Inflammatory macrophage treated with lipopolysaccharide for 1 hour (primary cell): ENCODE measurements at places on chromosomes 13 and 19.

DNA sequence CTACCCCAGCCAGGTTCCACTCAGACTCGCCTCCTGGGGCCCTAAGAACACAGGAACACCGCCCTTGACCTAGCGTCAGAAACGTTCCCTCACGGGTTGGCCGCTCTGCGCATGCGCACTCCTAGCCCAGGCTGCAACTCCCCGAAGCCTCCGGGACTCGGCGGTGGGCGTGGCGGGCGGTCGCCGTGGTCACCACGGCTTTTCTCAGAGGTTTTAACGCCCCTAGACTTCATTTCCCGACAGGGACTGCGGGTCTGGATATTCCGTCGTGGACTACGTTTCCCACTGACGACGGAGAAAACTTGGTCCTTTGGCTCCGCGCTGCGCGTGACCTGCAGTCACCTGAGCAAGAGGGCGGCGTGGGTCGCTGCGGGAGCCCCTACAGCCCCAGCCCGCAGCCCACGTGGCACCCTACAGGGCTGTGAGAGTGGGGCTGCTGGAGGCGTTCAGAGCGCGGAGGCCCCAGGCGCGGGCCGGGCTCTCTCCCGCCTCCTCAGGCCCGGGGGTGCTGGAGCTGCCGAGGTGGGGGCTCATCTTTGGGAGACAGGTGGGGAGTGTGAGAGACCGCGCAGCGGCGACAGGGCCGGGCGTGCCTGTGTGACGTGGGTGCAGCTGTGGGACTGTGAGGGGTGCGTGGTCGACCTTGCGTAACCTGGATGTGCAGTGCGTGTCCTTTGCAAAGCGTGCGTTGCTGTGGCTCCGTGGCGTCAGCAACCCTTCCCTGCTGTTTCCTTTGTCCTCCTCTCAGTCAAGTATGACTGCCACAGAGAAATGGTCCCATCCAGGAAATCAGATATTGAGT is 38.0 kb upstream of the ZNF573 start:
- no peak for DNase-seq

- DNase-seq: peak; percentile 17
These were observed 17.7 kb downstream of the POLRMT start for GRCh38 chr19:615619-616018.

DNA sequence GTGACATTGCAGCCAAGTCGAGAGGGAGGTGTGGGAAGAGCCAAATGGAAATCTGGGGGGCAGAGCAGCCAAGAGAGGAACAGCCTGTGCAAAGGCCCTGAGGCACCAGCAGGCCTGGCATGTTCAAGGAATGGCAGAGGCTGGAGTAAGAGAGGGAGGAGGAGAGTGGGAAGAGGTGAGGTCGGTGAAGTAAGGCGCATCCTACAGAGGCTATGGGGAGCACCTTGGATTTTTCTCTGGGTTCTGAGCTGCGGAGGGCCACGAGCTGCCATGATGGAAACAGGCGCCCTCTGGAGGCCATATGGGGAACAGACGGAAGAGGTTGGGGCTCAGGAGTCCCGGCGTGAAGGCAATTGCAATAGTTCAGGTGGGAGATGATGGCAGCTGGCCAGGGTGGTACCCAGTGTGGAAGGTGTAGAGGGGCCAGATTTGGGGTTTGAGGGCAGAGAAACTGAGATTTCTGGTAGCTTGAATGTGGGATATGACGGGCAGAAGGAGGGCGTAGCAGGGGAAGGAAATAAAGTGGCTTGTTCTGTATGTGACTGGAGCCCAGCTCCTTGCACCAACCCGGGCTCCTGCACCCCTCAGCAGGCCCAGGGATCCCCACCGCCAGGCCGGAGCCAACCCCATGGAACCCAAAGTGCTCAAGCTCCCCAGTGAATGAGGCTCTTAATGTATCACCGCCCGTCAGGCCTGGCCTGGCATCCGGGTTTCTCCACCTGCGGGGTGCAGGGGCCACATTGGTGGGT is 20.5 kb upstream of the STRN4 start:
- DNase-seq: no peak

GRCh38 chr13:91058066-91058465 is 289.4 kb upstream of the MIR17HG start:
- no peak for DNase-seq

GRCh38 chr19:7153022-7153421 is 83.5 kb downstream of the ZNF557 start:
- DNase-seq: no peak

DNA sequence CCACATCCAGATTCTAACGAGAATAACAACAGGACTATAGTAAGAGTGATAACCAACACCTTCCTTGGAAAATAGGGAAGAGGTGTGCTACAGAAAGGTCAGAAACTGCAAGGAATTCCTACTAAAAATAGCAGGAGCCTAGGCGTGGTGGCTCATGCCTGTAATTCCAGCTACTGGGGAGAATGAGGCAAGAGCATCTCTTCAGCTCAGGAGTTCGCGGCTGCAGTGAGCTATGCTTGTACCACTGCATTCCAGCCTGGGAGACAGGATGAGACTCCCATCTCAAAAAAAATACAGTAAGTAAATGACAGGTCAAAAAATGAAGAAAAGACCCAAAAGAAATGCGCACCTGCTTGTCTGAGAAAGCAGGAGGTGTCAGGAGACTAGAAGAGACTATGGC is 101.5 kb upstream of the TSHZ3 start:
- DNase-seq: no peak

GRCh38 chr19:41696402-41697197 is 8.5 kb upstream of the CEACAM7 start:
- peak; percentile 29 for DNase-seq

DNA sequence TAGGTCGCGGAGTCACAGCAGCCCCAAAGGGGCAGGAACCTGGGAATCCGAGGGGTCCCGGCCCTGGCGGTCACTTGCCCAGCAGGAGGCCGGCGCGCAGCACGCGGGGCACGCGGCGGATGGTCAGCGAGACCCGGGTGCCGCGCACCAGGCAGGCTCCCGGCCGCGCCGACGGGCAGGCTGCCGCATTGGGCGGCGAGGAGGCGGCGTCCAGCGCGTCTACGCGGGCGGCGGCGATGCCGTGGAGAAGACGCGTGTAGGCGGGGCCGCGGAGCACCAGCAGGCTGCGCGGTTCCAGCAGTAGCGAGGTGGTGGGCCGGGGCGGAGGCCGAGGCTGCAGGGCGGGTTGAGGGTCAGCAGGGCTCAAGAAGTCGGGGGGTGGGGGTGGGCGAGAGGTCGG is 607 bp upstream of the SYNE4 start:
- peak; percentile 25 for DNase-seq

DNA sequence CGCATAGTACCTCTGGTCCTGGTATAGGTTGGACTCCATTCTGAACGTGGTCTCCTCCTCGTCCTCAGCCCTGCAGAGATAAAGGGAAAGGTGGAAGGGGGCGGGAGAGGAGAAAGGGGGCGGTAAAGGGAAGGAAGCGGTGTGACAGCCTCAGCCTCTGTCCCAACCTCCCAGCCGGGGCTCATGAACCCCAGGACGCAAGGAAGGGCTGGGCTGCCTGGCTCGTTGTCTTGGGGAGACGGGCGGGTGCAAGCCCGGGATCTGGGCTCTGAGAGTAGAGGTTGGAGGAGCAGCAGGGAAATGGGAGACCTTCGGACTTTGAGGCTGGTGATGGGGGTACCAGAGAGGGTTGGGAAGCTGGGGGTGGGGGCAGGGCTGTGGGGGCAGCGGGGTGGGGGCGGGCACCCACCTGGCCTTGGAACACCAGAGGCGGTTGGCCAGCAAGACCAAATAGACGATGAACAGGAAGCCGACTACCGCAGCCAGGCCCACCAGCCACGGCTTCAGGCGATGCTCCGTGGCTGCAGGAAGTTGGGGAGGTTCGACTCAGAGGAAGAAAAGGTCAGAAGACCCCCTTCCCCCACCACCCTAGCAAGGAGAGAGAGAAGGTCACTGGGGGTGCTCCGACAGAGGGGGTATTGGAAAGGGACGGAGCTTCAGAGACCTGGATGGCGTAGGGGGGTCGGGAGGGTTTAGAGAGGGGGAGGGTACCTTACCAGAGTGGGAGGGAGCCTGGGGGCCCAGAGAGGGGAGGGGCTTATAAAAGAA is 1.7 kb downstream of the SMIM24 start:
- no peak for DNase-seq

GRCh38 chr13:57899096-57899495 is 267.6 kb downstream of the PCDH17 start:
- DNase-seq: no peak

DNA sequence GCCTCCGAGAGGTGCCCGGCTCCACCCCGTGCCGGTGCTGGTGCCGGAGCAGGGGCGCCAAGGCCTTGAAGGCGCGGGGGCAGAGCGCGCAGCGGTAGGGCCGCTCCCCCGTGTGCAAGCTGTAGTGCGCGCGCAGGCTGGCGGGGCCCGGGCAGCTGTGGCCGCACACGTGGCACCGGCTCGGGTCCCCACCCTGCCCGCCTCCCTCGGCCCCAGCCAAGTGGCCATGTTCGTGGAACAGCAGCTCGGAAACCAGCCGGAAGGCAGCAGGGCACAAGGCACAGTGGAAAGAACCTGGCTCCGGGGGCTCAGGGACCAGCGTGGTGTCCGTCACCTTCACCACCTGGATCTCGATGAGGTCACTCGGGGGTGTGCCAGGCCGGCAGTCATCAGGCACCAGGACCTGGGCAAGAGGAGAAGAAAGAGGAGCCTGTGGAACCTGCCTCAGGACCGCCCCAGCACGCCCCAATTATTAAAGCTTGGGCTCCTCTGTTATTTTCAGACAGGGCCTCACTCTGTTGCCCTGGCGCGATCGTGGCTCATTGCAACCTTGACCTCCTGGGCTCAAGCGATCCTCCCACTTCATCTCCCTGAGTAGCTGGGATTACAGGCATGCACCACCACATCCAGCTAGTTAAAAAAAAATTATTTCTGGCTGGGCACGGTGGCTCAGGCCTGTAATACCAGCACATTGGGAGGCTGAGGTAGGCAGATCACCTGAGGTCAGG is 2.0 kb downstream of the ZNF784 start:
- no peak for DNase-seq

- DNase-seq: no peak
These were observed 48.6 kb upstream of the TCF3 start for GRCh38 chr19:1700733-1701663.

GRCh38 chr13:50126263-50126992 is 111.2 kb downstream of the KCNRG start:
- peak; percentile 61 for DNase-seq

- no peak for DNase-seq
These were observed 826.0 kb upstream of the PRR20A start for GRCh38 chr13:56314765-56315164.

DNA sequence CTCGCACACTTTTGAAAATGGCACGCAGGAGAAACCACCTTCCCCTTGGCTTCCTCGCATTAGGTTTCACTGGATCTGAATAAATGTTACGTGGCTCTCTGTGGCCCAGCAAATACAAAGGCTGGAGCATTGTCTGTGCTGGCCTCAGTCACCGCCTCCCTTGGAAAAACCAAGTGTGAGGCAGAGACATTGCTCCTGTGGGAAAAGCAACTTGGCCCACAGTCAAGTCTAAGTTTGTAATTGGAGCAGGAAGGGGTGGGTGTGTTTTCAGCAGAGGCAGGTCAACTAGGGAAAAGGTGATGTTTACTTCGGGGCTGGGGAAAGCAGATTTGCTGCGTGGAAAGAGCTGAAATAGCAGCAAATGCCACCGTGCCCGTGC is 101.6 kb downstream of the IRS2 start:
- no peak for DNase-seq

- DNase-seq: no peak
These were observed 358.9 kb downstream of the ITGBL1 start for GRCh38 chr13:101811284-101811839.

GRCh38 chr13:113201815-113202214 is 6.7 kb downstream of the PCID2 start:
- DNase-seq: peak; percentile 59

DNA sequence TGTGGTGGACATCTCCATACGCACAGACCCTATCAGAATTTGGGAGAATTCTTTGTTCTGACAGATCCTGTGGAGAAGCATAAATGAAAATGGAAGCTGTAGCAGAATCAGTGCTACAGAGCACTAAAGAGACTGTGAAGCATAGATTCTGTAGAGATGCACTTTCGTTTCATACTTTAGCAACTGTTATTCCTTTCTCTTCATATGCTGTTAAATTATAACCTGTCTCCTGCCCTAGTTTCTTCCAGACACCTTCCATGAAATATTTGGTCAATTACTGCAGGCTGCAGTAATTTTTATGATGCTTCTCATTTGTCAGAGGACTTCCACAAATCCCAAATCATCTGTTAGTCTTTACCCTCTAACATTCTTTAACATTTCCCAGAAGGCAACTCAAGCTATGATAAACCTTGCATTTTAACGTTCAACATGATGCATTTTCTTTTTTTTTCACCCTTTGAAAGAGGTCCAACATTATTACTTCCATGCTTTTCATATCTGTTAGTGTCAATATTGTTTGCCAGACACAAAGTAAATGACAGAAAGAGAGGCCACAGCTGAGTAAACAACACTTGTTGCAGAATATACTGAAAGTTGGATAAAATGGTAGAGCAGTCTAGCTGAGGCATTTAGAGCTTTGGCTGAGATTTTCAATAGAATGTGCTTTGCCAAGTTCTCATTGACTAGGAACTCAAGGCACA is 412.7 kb downstream of the LMO7 start:
- no peak for DNase-seq

- DNase-seq: no peak
These were observed 13.6 kb downstream of the IER2 start for GRCh38 chr19:13163609-13164342.

GRCh38 chr13:66128692-66129269 is 1101.4 kb downstream of the PCDH9 start:
- no peak for DNase-seq

- DNase-seq: no peak
These were observed 183.7 kb upstream of the LSM14A start for GRCh38 chr19:33988601-33989000.

DNA sequence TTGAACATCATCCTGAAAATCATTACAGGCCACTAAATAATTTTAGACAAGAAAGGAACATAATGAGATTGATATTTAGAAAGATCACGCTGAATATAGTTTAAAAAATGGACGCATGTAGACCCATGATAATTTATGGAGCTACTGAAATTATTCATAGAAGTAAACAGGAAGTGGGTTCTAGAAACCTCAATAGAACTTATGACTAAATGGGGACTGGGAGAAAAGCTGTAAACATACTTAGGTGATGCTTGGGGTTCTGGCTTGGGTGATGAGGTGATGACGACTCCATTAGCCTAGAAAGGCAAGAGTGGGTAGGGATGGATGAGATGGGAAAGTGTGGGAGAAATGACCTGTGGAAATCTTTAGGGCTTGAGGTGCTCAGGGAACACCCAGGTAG is 484.0 kb downstream of the MYO16 start:
- DNase-seq: no peak

GRCh38 chr19:10885201-10886169 is 14.1 kb downstream of the CARM1 start:
- DNase-seq: no peak

- no peak for DNase-seq
These were observed 130.8 kb downstream of the ATP8A2 start for GRCh38 chr13:25502551-25502950.

- DNase-seq: peak; percentile 92
These were observed at the start of gene ANKLE1 for GRCh38 chr19:17281391-17282304. Gene ANKLE1, plus strand, starts transcription at chr19:17281901. Its CDS starts 20 bp downstream, at chr19:17281921.

GRCh38 chr19:46384396-46384795 is 29.0 kb downstream of the CCDC8 start:
- no peak for DNase-seq

GRCh38 chr13:87607266-87607665 is 63.9 kb upstream of the SLITRK5 start:
- no peak for DNase-seq
